ENCODE measurements at places on chromosomes 5 and 9.

- no peak overlapping the region for H3K4me3 ChIP-seq
- no peaks in the 10 kb centered on the region for H3K36me3 ChIP-seq
- DNase-seq, result peak; percentile 80
- peak overlapping the region; percentile 78 for H3K27ac ChIP-seq
- H3K4me1 ChIP-seq, result peaks cover 22% of the 10 kb centered on the region
These were observed 56.3 kb upstream of the GPBP1 start for GRCh38 chr5:57117596-57117995.

- no peak overlapping the region for H3K4me3 ChIP-seq
- no peaks in the 10 kb centered on the region for H3K36me3 ChIP-seq
These were observed 193.5 kb downstream of the GNA14 start for GRCh38 chr9:77454663-77455062.

GRCh38 chr9:93295456-93296076 is 111.6 kb downstream of the WNK2 start:
- no peaks in the 10 kb centered on the region for H3K27me3 ChIP-seq
- no peak overlapping the region for H3K4me3 ChIP-seq
- peaks cover 7% of the 10 kb centered on the region for H3K4me1 ChIP-seq
- no peak for DNase-seq

- peaks cover 86% of the 10 kb centered on the region for H3K36me3 ChIP-seq
- no peak for DNase-seq
- peaks cover 65% of the 10 kb centered on the region for H3K4me1 ChIP-seq
- H3K27me3 ChIP-seq, result no peaks in the 10 kb centered on the region
These were observed 3.4 kb downstream of the RPL37 start for GRCh38 chr5:40831346-40832210.

DNA sequence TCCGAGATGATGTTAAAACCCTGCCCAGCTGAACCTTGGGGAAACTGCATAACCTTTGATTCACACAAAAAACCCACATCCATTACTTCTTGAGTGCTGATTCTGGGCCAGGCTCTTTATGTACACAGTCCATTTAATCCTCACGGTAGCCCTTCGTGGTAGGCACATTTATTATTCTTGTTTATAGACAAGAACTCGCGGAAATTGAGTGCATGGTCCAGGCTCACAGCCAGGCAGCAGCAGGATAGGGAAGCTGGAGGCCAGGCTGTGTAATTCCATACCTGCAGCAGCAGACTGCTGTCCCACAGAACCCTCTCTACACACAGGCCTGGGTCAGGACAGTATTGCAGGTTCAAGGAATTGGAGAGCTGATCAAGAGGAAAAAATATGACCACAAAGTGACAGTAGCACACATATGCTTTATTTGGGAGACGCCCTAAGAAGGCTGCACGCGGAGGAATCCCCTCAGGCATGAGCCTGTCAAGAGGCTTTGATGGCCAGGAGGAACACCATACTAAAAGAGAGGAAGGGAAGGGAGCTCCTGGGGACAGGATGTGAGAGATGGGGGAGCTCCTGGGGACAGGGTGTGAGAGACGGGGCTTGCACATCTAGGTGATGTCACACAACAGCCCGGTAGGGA is 28.4 kb upstream of the FAM120A start:
- no peak overlapping the region for H3K4me3 ChIP-seq
- no peak overlapping the region for H3K27ac ChIP-seq
- no peak for DNase-seq
- peaks cover 4% of the 10 kb centered on the region for H3K36me3 ChIP-seq
- H3K4me1 ChIP-seq, result no peaks in the 10 kb centered on the region

GRCh38 chr5:142621227-142621626 is 64.7 kb downstream of the FGF1 start:
- H3K36me3 ChIP-seq, result no peaks in the 10 kb centered on the region
- H3K4me1 ChIP-seq, result peaks cover 15% of the 10 kb centered on the region
- DNase-seq, result no peak
- no peak overlapping the region for H3K4me3 ChIP-seq
- H3K27me3 ChIP-seq, result peaks cover 9% of the 10 kb centered on the region

- H3K27me3 ChIP-seq, result no peaks in the 10 kb centered on the region
- no peak within 1 kb of the TSS for H3K27ac ChIP-seq
- no peaks in the 10 kb centered on the region for H3K36me3 ChIP-seq
- peak; percentile 85 for DNase-seq
- H3K4me3 ChIP-seq, result no peak within 1 kb of the TSS
These were observed at the start of gene RNF224 for GRCh38 chr9:137227054-137227852. RNF224 (plus strand) TSS chr9:137227502; CDS start chr9:137228336, 834 bp downstream.

GRCh38 chr9:27348785-27349697 is 52.1 kb upstream of the EQTN start:
- DNase-seq, result no peak
- peaks cover 25% of the 10 kb centered on the region for H3K4me1 ChIP-seq
- H3K4me3 ChIP-seq, result no peak overlapping the region
- H3K36me3 ChIP-seq, result no peaks in the 10 kb centered on the region
- H3K27me3 ChIP-seq, result no peaks in the 10 kb centered on the region

Data from activated CD4-positive, alpha-beta memory T cell treated with anti-CD3 and anti-CD28 coated beads, Interleukin-2, amount 10 ng/mL, durations not matched to agents 7 days and 5 days (primary cell).